ENCODE measurements at places on chromosomes 2 and 18. TPM values are rescaled to one million over a fixed set of nuclear protein-coding genes. Genes with fewer than 3 reads are reported as not detected.

SLC25A52 gene
- total RNA-seq: not detected

DNA sequence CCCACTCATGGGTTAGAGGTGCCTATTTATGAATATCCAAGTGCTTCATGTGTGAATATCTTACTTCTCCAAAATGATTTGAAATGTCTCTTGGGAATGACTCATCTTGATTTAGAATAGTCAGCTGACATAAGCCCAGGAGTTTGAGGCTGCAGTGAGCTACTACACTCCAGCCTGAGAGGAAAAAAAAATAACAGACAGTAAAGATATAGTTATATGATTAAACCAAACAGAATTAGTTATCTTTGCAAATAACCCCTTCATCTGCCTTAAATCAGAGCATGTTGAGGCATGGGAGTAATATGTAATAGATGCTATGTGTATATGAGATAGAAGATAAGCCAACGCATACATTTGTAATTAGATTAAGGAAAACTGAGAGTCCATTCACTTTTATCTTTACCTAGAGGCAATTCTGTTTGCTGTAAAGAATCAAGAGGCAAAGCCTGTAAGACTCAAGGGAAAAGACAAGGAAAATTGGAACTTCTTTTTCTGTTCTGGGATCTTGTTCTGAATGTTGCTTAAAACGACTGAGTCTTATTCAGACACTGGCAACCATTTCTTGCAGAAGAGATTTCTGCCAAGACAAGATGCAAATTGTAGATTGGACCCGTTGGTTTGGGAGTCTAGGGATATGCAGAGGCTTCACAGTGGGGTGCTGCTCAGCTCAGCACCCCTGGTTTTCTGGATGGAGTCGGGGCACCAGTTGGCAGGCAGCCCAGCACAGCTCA, 104.4 kb downstream of the LIPG start:
- no peak for DNase-seq

DNA sequence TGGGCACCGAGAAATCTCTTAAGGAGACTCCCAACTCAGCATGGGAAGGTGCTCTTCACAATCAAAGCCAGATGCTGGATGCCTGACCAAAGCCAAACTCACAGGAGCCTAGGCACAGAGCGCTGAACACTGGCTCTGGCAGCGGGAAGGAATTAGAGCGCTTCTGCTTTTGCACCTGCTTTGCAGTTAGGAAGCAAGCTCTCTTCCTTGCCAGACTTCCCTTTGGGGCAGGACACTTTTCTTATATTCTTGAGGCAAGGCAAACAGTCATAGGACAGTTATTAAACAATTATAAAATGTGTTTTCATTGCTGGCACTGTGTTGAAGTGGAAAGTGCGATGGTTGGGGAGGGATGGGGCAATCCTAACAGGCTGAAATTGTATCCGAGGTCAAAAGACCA, 79.6 kb upstream of the DNMT3A start:
- DNase-seq: no peak

DNA sequence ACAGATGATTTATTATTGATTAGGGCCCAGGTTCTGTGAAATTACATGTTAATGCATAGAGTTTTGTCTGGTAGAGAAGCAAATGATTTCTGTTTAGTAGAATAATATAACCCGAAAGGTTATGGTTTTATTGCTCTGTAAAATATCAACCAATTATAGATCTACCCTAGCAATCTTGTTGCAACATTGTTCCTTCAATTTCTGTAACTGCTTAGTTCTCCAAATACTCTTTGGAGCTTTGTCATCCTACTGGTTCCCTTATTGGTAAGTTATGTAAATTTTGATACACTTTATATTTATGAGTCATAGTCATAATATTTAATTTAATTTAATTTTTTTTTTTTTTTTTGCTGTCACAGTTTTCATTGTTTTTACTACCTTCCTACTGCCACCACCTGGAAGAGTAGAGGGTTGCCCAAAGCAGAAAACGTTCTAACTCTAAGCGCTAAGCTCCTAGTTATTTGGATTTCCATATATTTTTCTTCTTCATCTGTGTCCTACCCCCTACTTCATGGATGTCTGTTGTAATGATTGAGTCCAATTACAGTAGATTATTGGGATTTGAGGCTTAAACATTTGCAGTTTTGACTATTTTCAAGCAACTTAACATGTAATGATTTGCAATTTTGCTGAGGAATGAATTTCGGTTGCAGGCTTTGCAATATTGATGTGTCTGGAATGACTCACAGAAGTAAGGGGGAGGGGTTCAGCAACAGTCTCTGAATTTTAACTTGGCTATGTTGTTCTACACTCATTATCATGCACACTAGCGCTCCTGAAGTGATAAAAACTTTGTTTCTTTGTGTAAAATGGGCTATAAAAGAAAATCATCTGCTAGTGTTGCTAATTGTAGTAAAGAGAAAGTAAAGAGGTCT, 51.1 kb downstream of the NABP1 start:
- DNase-seq: no peak

DNA sequence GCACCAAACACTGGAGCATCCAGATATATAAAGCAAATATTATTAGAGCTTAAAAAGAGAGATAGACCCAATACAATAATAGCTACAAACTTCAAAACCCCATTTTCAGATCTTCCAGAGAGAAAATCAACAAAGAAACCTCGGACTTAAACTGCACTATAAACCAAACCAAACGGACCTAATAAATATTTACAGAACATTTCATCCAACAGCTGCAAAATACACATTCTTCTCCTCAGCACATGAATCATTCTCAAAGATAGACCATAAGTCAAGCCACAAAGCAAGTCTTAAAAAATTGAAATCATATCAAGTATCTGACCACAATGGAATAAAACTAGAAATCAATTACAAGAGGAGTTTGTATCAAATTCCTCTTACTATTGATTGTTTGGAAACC, 140.2 kb upstream of the OTOS start:
- DNase-seq: no peak

EPHA4 gene
- total RNA-seq: 17.7 TPM

DNA sequence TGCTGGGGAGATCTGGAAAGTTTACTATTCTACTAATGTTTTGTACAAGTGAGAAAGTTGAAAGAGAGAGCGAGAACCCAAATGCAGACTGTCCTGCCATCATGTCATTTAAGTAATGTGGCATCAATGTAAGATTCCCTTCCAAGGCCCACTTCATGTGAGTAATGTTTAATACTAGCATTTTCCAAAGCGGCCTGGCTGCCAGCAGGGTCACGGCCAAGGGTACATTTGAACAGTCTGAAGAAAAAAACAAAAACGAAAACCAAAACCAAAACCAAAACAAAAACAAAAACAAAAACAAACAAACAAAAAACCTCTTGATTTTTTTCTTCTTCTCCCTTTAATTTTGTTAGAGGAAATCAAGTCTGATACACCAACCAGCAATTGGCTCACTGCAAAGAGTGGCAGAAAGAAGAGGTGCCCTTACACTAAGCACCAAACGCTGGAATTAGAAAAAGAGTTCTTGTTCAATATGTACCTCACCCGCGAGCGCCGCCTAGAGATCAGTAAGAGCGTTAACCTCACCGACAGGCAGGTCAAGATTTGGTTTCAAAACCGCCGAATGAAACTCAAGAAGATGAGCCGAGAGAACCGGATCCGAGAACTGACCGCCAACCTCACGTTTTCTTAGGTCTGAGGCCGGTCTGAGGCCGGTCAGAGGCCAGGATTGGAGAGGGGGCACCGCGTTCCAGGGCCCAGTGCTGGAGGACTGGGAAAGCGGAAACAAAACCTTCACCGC, 2.2 kb downstream of the HOXD10 start:
- DNase-seq: no peak

- DNase-seq: no peak
Measured at GRCh38 chr18:7766346-7766745, 199.2 kb downstream of the PTPRM start.

CPO gene
- total RNA-seq: 0.89 TPM

- DNase-seq: no peak
Measured at GRCh38 chr2:83071352-83071751, 1387.7 kb downstream of the SUCLG1 start.

DNA sequence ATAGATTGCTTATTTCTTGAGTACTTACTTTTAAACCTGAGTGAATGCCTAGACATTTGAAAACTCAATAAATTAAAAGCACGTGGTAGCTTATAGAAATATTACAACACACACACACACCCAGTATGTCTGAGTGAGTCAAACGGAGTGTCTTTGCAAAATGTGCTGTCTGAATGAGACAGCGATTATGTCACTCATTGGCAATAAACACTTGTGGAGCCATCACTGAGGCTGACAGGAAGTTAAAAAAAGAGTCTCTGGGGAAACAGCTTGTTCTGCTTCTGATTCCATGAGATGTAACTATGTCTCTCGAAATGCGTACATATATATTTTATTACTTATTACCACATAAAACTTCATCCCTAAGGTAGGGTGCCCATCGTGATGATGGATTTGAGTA, 22.3 kb upstream of the VPS4B start:
- no peak for DNase-seq

ARL4C gene
- total RNA-seq: 10.7 TPM

- no peak for DNase-seq
Measured at GRCh38 chr2:134670955-134671354, 47.8 kb downstream of the TMEM163 start.

DNA sequence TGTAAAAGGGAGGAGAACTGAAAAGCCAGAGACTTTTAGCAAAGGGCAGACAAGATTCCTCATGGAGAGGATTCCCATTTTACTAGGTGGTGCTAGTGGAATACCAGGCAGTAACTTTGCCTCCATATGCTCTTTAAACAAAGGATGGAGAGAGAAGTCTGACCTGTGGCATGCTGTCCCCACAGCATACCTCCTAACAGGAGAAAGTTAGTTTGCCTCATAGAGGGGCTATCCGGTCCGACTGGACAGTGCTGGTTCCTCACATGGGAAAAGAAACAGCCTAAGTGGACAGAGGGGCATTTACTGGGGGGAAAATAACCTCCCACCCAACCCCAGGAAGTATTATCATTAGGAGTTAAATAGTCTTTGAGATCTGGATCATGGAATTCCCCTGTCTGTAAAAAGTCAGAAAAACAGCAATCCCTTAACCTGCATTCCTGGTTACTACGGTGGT, 31.6 kb upstream of the GMCL1 start:
- no peak for DNase-seq

ACMSD gene
- total RNA-seq: not detected

Data from sciatic nerve (tissue), 2 donors.